ENCODE measurements at places on chromosomes 12 and 14.

DNA sequence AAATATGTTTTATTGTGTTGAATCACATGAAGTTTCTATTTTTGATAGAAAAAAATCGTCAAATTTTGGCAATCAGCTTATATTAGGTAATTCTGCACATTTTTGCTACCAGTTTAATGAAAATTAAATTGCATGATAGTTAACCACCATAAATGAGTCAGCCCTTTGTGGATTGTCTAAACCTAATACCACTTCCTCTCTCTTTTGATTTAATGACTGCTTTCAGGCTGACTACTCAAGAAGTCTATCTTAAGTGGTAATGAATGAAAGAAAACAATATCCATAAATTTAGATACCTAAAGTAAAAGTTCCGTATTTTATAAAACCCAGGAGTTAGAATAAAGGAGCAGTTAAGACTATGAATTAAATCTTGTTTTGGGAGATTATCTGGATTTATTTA lies 450.5 kb downstream of the TMEM117 start:
- no peak for DNase-seq

DNA sequence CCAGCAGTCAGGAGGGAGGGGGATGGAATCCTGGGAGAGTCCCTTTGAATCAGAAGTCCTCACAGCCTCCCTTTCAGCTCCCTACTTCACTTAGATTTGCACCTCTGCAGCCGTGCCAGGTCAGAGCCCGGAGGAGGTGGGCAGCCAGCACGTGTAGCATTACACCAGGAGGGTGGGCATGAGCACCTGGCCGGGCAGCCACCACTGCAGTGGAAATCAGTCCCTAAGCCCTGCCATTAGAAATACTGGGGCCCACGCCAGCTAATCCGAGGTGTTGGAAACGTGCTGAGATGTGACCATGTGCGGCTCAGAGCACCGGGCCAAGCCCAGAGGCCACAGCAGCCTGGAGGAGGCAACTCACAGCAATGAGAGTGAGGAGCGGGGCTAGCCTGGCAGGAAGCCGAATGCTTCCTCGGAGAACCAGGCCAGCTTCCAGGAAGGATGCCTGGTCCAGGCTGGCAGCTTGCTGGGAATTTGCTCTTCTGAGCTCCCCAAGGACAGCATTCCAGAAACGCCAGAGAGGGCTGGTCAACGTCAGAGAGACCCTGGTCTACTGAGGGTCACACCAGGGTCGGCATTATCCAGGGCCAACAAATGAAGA lies 9.4 kb upstream of the CACNA2D4 start:
- DNase-seq, result no peak

DNA sequence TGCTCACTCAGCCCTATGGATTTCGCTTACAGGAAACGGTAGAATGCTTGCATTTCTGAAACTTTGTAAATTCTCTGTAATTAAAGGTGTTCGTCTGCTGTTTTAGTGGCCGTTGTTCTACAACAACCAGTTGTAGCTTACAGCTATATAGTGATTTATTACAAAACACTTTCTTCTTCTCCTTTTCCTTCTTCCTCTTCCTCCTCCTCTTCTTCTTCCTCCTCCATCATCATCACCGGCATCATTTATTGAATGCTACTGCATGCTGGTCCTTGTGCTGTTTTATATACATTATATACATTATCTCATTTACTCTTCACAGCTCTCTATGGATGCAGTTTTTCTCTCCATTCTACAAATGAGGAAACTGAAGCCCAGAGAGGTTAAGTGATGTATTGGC lies 6.4 kb downstream of the ETV6 start:
- DNase-seq, result no peak

GRCh38 chr12:34397591-34398365 lies 375.5 kb downstream of the ALG10 start:
- DNase-seq, result no peak

DNA sequence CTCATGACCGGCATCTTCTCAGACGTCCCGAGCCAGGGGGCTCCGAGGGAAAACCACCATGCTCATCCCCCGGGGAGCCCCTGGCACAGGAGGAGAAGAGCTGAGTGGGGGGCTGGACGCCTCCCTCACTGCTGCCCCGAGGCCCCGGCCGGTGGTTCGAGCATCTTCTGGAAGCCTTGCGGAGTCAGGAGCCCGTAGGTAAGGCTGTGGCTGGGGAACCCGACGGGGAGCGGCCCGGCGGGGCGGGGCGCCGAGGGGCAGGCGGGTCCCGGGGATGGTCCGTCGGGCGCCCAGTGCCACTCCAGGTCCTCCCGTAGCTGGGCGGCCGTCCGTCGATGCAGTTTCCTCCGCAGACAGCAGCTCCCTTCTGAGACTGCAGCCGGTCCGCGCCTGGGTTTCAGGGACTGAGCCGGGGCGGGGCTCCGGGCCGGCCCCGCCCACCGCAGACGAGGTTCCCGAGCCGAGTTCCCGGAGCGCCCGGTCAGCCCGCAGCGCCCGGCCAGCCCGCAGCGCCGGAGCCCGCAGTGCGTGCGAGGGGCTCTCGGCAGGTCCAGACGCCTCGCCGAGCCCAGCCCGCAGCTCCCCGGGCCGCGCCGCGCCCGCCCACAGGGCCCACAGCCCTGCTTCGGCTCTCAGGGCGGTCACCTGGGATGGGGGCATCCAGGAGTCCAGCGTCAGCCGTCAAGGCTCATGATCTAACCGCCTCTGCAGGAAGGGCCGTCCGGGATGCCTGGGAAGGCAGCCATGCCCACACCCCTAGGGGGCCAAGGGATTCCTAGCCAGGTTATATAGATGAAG lies at the start of gene PGF:
Gene PGF, minus strand, starts transcription at position 369 of the 798 bp plus-strand sequence. Its CDS starts 355 bp downstream, at position 14.
- peak; percentile 24 for DNase-seq

DNA sequence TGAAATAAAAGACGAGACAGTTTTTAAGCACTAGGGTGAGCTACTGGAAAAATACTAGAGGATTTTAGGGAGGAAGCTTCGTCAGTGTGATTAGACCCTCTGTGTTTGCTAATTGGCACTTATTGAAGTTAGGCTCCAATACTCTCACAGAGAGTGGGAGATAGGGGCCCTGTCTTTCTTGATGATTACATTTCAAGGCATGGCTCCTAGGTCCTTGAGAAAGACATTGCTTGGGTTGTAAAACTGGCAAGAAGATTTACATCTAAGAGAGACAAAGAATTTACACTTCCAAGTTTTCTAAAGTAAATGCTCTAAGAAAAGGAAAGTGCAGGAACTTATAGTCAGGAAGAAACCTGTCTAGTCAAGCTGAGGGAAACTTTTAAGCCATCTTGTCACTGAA lies 183.2 kb downstream of the C12orf50 start:
- DNase-seq, result no peak

DNA sequence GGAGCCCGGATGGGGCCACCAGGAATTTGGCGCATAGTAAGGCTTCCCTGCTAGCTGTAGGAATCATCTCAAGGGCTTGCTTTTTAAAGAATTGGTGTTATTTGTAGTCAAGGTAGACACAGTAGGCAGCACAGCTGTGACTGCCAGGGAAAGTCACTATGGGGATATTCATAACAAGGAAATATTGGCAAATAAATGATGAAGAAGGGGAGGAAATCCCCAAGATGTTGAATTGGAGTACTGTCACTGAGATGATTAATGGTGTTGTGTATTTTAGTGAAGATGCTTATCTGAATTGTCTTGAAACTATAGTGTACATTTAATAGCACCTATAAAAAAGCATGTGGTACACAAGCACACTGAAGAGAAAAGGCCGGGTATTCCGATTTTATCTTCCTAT lies 118.9 kb downstream of the NPAS3 start:
- no peak for DNase-seq

GRCh38 chr14:101191101-101191720 lies 287.7 kb upstream of the RTL1 start:
- DNase-seq, result no peak
